Inflammatory macrophage treated with lipopolysaccharide for 1 hour (primary cell): ENCODE measurements at places on chromosomes 7 and 10.

DNA sequence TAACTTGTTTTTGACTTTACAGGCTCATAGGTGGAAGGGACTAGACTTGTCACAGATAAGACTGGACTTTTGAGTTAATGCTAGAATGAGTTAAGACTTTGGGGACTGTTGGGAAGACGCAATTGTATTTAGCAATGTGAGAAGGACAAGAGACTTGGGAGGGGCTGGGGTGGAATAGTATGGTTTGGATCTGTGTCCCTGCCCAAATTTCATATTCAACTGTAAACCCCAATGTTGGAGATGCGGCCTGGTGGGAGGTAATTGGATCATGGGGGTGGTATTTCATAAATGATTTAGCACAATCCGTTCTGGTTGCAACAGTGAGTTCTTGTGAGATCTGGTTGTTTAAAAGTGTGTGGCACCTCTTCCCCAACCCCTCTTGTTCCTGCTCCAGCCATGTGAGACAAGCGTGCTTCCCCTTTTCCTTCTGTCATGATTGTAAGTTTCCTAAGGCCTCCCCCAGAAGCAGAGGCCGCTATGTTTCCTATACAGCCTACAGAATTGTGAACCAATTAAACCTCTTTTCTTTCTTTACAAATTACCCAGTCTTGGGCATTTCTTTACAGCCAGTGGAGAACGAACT lies 22.6 kb downstream of the RNF216 start:
- DNase-seq = peak; percentile 72

- no peak for DNase-seq
Measured at GRCh38 chr10:98910546-98910945, 325.1 kb downstream of the HPSE2 start.

DNA sequence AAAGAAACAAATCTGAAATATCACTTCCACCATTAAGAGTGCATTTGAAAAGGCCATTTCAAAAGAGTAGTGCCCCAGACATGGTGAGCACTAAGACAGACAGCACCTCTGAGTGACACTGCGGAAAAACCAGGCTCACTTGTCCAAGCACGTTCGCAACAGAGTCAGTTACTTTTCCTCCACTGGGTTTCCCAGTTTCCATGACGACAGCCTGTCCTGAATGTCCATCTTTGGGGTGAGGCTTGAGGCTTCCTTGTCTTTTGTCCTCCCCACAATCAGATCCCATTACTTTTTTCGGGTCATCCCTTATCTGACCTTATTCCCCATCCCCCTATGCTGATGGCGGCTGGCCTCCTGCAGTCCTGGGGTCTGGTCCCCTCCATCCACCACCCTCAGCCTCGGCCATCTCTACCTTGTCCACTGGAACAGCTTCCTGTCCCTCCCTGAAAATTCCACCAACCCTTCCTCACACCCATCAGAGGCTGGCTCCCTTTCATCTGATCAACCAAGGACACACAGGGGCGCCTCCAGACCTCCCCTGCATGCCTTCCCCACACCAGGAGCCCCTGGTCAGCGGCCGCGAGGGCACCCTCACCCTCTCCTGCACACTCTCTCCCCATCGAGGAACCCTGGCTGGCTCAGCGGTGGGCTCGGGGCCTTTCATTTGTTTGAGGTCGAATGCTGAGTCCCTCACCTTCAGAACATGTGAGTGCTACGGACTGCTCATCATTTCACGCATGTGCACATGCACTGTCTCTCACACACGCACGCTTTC lies 363.6 kb downstream of the DNAJB6 start:
- DNase-seq = no peak

GRCh38 chr10:122464250-122464510 lies 2.8 kb downstream of the HTRA1 start:
- DNase-seq = no peak

GRCh38 chr7:7613210-7613609 lies 27.3 kb upstream of the UMAD1 start:
- DNase-seq = no peak

GRCh38 chr10:16483241-16483917 lies 38.3 kb downstream of the C1QL3 start:
- no peak for DNase-seq

DNA sequence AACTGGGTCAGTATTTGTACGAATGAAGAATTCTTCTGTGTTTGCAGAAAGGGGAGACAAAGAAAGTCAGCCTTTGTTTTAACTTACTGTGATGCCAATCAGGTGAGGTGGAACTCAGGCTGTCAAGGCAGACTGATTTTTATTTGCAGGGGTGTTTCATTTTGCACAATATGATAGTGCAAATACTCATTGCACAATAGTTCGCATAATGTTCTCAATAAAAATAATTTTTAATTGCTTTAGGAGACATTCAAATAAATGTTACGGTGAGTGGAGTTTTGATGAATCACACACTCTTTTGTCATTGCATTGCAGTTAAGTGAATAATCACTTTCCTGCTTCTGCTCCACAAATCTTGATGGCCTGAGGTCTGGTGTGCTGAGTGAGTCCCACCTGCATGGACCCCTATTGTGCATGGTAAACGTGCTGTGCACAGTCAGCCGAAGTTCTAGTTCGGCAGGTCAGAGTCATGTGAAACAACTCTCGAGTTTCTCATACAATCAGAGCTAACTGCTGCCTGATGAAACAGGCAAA lies 141.3 kb upstream of the FZD8 start:
- DNase-seq = no peak

DNA sequence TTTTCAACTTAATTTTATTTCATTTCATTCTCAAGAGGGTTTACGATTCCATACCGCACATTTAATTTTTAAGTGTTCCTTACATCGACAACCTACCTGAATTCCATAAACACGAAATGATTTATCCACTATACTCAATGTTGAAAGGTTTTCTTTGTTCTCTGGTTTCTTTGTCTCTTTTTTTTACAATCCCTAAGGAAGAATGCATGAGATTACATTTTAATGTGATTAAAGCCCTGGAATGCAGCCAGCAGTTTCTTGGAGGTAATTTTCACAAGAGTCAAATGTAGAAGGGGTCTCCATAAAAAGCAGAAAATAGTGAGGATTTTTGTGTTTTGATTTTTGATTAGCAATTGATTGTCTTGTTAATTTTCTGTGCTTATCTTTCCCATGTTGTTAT lies 59.2 kb upstream of the ADCY1 start:
- DNase-seq = no peak

DNA sequence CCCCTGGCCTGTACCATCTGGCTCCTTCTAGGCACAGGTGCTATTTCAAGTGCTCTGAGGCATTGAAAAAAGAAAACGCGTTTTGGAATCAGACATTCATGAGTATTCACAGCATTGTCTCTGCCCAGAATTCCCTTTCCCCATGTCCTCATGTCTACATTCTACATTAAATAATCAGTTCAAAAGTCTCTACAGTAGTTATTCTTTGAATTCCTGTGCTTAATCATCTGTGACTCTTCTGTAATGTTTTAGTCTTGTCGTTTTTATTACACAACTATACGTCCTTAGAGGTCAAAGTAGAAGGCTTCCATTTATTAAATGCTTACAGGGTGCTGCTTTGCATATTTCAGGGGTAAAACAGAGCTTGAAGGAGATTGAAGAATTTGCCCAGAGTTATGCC lies 95.7 kb downstream of the BICC1 start:
- no peak for DNase-seq

DNA sequence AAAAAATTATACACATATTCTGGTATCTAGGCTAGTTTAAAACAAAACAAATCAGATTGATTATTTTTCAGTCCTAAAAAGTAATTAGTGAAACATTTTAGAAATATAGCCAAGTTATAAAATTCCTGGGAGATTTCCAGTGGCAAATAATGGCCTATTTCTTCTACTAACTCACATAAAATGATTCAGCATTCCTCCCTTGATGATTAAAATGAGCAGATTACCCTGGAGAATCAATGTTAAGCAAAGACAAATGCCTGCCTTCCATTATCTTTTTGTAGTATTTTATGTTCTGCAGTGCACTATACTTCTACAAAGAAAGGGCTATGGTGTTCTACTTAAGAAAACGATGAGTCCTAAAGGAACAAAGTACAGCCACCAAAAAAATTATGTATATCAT lies 53.6 kb downstream of the PARD3 start:
- DNase-seq = no peak

DNA sequence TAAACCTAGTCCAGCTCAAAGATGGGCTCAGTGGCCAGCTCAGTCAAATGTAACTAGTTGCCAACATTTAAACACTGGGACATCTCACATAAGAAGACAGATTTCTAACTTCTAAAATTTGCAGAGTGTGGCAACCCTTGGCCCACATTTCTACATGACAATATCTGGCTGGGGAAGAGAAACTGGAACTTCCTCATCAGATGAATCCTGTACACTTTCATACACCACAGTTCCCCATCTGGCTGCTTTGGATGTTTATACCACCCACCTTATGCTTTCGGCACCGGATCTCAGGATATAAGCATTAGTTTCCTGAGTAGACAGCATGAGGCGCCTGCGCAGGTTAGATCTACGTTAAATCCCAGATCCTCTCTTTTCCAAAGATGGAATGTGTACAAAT lies 199.3 kb downstream of the PRKG1 start:
- peak; percentile 75 for DNase-seq

DNA sequence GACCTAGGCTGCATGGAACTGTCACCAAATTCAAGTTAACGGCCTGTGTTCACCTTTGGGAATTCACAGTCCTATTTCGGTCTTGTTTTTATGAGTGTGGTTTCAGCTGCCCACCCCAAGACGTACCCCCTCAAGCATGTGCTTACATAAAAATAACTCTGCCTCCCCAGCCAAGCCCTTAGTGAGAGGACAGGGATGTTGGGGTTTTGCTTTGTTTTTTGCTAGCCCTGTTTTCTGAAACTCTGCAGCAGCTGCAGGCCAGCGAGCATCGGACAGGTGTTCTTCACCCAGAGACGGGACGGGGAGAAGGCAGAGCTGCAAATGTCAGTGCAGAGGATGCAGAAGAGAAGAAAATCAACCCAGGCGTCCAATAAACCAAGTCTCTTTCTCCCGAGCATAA lies 13.5 kb downstream of the CHST15 start:
- no peak for DNase-seq

DNA sequence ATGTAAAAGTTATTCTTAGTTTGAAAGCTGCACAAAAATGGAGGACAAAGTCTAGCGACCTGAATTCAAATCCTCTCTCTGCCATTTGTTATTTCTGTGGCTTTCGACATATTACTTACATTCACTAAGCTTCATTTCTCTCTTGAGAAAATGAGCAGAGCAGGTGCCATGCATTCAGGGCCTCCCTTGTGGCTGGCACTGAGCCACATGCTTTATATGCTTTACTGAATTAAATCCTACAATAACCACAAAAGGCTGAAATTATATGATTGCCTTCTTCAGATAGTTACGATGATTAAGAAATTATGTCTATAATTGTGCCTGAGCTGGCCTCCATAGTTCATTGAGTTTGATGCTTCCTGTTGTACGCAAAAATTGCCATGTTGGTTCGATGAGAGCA lies 98.7 kb downstream of the NPSR1 start:
- DNase-seq = no peak

GRCh38 chr10:11341283-11341960 lies 270.0 kb downstream of the USP6NL start:
- DNase-seq = peak; percentile 22

DNA sequence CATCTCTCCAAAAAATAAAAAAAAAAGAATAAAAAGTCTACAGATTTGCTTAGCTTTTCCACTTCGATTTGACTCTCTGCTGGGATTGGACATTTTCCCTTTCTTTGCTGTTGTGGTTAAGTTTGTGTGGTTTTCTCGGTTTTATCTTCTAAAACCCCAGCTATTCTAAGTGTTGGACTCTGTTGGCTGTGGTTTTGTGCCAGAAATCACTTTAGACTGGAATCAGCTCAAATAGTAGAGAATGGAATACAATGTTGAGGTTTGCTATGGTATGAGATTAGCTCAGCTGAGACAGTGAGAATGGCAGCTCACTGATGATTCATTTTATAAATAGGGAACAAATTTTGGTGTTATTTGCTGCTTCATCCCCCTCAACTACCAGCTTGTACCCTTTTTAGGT lies 116.0 kb downstream of the BUB3 start:
- no peak for DNase-seq

GRCh38 chr7:40608321-40609075 lies 473.7 kb downstream of the SUGCT start:
- no peak for DNase-seq

DNA sequence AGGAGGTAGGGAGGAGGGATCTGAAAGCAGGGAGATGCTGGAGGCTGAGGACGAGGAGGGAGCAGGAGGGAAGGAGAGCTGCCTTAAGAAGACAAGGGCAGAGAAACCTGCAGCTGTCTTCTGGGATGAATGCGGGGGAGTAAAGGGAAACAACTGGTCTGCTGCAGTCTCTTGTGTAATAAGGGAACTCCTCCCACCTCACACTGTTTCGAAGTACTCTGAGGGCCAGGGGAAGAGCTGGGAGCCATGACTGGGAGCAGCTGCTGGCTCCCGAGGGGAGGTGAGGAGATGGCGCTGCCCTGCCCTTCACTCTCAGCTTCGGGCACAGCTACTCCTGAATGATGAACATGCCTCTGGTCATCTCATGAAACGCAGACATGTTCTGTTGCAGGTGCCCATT lies 65.1 kb downstream of the CLEC2L start:
- DNase-seq = peak; percentile 81

DNA sequence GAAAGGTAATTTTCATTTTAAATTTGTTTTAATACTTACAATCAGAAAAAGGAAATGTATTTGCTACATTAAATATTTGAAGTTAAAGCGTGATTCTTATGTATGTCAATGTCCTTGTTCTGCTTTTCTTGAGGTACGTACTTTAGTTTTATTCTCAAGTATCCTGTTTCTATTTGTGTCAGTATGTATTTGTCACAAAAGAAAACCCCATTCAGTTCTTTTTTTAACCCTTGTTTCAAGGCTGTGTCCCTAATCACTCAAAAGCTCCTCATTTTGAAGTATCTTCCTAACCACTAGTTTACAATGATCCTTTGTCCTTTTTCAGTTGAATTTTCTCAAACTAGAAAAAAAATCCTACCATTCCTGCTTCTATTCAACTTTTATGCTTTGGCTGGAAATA lies 25.2 kb downstream of the NHLRC2 start:
- DNase-seq = no peak

DNA sequence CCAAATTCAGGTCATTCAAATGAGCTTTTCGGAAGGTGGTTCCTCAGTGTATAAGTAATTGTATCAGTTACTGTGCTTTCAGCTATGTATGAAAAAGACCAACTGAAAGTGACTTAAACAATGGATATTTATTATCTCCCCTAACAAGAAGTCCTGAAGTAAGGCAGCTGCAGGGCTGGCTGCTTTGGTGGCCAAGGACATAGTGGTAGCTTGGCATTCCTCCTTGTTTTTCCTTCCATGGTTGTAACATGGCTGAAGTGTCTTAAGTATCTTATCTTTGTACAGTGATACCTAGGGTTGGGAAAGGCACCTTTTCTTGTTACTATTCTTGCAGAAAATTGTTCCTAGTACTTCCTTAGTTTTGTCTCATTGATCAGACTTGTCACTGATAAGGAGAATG lies 21.4 kb downstream of the EXOC4 start:
- no peak for DNase-seq

GRCh38 chr7:44156453-44157010 lies 15.4 kb upstream of the MYL7 start:
- no peak for DNase-seq
